T-helper 1 cell (primary cell): ENCODE measurements at places on chromosomes 3 and 15.

DNA sequence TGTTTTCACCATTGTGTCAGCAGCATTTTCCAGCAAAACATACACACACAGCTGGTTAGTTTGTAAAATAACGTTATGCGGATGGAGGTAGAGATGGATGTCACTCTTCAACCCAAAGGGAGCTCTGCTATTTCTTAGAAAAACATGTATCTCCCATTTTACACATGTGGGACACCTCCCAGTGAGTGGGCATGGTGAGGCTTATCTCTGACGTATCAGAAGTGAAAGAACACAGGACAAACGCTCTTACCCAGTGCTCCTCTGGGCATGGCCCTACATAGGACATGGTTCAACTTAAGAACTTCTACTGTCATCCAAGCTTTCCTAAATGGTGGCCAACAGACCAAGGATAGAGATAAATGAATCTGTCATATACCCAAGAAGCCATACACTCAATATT, 2.1 kb downstream of the FAM240A start:
- no peak for DNase-seq

- no peak for DNase-seq
These were observed 198.6 kb downstream of the VGLL3 start for GRCh38 chr3:86792316-86792715.

- no peak for DNase-seq
These were observed 60.7 kb upstream of the TLE3 start for GRCh38 chr15:70158309-70159000.

GRCh38 chr3:23810343-23811184, 4.8 kb downstream of the UBE2E1 start:
- DNase-seq = peak; percentile 18

DNA sequence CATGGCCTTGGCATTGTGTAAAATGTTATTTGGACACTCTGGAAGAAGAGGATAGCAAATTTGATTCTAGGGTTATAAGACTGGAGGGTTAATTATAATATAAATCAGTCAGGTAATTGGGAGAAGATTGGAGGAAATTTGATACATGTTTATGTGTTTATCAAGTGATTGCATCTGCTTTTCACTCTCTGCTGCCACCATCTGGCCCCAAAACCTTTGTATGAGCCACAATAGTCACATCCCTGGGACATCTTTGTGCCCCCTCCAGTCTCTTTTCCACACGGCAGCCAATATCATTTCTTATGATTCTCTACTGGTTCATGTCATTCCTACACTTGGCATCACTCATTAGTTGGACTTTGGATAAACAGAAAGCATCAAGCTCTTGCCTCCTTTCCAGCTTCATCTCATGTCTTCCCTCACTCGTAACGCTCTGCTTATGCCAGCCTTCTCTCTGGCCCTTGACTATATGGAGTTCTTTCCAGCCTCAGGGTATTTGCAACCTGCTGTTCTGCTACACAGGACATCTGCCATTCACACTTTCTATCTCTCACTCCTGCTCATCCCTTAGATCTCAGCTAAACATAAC, 602.3 kb upstream of the SUCLG2 start:
- DNase-seq = no peak
